CD4-positive, CD25-positive, alpha-beta regulatory T cell (primary cell): ENCODE measurements at places on chromosomes 16 and 17. TPM values are rescaled to one million over a fixed set of nuclear protein-coding genes. Genes with fewer than 3 reads are reported as not detected.

- DNase-seq: no peak
Measured at GRCh38 chr17:28777178-28777577, 33.4 kb downstream of the TRAF4 start.

DNA sequence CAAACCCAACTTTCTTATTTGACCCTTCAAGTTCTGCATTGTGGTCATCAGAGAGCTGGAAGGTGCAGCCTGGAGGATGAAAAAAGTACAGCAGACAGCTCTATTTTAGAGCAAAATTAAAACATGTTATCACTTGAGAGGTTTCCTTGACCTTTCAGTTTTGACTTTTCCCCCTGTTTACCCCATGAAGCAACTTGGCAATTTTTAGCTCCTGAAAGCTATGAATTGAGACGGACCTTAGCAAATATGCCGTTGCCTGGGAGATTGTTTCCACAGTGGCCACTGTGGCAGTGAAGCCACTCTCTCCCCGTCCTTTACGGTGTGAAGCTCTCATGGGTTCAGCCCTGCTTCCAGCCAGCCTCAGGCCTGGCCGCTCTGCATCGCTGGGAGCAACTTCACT, 398.6 kb downstream of the CPPED1 start:
- DNase-seq: no peak

The RSKR gene
- not detected for polyA plus RNA-seq

DNA sequence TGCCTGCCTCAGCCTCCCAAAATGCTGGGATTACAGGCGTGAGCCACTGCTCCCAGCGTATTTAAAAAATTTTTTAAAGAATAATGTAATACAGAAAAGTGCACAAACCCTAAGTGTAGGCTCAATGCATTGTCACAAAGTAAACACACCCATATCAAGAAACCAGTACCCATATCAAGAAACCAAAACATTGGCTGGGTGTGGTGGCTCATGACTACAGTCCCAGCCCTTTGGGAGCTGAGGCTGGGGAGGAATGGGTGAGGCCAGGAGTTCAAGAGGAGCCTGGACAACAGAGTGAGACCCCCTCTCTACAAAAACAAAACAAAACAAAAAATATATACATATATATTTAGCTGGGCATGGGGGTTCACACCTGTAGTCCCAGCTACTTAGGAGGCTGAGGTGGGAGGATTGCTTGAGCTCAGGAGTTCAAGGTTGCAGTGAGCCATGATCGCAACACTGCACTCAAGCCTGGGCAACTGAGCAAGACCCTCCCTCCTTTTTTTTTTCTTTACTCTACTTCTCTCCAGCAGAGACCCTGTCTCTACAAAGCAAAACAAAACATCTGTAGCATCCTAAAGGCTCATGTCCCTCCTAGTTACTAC, 9.3 kb upstream of the PRR14 start:
- DNase-seq: no peak

GRCh38 chr17:45847747-45848146, 3.1 kb downstream of the SPPL2C start:
- DNase-seq: no peak

GRCh38 chr16:57053206-57053605, 39.2 kb upstream of the CPNE2 start:
- DNase-seq: no peak

DNA sequence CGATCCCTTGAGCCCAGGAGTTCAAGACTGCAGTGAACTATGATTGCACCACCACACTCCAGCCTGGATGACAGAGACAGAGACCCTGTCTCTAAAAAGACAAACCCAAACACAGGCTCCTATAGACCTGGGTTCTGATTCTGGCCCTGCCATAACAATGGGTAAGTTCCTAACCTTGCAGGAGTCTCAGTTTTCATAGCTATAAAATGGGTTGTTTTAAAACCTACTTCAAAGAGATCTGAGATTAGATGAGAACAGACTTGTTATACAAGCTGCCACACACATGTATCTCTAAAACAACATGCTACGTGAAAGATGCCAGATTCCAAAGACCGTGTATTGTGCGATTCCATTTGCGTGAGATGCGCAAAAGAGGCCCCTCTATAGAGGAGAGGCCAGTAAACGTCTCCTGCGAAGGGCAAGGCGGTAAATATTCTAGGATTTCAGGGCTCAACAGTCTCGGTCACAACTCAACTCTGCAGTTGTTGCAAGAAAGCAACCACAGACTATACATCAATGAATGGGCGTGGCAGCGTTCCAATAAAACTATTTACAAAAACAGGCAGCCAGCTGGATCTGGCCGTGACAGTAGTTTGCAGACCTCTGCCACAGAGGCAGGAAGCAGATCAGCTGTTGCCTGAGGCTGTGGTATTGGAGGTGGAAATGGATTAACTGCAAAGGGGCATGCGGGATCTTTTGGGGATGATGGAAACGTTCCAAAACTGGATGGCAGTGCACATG, 5.9 kb downstream of the CORO7 start:
- DNase-seq: no peak

DNA sequence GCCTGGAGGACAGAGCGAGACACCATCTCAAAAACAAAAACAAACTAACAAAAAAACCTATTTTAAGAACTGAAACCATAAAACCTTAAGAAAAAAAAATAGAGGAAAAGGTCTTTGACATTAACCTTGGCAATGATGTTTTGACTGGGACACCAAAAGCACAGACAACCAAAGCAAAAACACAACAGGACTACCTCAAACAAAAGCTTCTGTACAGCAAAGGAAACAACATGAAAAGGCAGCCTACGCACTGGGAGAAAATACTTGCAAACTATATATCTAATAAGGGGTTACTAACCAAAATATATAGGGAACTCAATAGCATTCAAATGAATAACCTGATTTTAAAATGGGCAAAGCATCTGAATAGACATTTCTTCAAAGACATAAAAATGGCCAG, 32.3 kb downstream of the CDR2 start:
- DNase-seq: no peak

The TEX14 gene
- polyA plus RNA-seq: 0.05 TPM

DNA sequence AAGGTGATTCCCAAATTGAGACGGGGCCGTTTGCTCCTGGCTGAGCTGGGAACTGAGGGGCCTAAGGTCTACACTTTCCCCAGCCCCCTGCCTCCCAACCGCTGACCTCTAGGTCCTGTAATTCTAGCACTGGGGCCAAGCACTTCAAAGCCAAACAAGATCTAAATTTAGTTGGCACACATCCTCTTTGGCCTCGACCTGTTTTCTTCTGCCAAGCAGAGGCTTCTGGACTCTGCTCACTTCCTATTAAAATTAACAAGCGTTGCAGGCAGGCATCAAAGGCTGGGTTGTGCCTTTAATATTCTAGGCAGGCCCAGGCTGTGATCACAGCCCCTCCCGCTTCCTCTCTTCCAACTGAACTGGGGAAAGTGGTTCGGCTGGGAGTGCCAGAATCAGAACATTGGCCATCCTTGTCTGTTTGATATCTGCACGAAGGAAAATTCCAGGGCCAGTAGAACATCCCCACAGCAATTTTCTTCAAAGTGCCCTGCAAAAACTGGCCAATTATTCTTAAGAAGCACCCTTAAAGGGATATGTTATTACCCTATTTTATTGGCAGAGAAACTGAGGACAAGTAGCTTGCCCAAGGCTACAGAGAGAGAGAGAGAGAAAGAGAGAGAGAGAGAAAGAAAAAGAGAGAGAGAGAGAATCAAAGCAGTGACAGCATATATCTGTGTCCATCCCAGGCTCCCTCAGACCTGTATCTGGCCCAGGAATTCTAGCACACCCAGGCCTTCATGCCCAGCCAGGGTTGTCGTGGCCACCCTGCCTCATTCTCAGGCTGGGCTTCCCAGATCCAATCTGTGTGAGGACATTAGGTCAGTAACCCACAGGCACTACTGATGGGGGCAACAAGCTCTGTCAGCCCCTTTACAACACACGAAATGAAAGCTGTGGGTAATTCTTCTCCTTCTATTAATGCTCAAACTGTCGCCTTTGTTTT, 12.8 kb upstream of the MT4 start:
- no peak for DNase-seq

- DNase-seq: no peak
Measured at GRCh38 chr17:44568945-44569858, 11.9 kb downstream of the FZD2 start.

The CCL3 gene
- 0.45 TPM for polyA plus RNA-seq

DNA sequence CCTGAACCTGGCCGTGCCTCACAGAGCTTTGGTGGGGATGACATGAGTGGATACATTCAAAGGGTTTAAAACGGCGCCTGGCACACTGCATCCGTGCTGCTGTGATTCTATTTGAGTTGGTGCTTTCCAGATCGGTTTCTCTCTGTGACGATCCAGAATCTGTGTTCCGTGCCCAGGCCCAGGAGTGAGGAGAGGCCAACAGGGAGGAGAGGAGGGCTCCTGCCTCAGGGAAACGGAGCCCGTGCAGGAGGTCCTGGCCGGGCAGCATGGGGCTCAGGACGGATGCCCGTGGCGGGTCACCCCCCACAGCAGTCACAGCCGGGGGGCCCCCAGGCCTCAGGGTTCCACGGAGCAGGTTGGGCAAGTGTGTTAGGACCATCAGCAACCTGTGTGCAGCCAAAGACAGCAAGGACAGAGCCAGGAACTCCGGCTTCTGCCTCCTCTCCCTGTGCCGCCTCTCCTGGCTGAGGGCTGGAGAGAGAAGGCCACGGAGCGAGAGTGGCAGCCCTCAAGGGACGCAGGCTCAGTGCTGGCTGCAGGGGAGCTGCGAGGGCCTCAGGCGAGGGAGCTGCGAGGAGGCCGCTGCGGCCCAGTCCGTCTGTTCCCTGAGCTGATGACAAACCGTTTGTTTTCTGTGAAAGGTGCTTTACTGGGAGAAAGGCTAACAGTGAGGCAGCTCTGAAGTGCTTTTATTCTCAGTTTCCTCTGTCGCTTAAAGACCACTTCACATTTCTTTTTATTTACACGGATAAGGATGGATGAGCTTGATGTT, 99.3 kb downstream of the METRNL start:
- DNase-seq: no peak

- no peak for DNase-seq
Measured at GRCh38 chr16:15415511-15415985, 18.8 kb upstream of the BMERB1 start.

GRCh38 chr16:57574086-57574485, 31.6 kb downstream of the ADGRG5 start:
- DNase-seq: no peak

The E4F1 gene
- 14.0 TPM for polyA plus RNA-seq

- DNase-seq: peak; percentile 86
Measured at GRCh38 chr16:11160676-11161115, 95.3 kb downstream of the SOCS1 start.

GRCh38 chr17:82154881-82155331, 56.9 kb upstream of the FASN start:
- no peak for DNase-seq

GRCh38 chr16:82657239-82657638, 30.5 kb downstream of the CDH13 start:
- DNase-seq: no peak
